Upper lobe of left lung (tissue), 6 donors: ENCODE measurements at places on chromosomes 2 and 18. TPM values are rescaled to one million over a fixed set of nuclear protein-coding genes. Genes with fewer than 3 reads are reported as not detected.
A peak's percentile ranks its signal among the peaks of the same experiment; 100 is the strongest.

The SIX3 gene
- not detected for total RNA-seq

The ZNF24 gene
- total RNA-seq: 32.7 TPM

The SERPINB12 gene
- not detected for total RNA-seq

The IL1RL1 gene
- 203 TPM for total RNA-seq

The PLCD4 gene
- total RNA-seq: not detected

The UGT1A5 gene
- not detected for total RNA-seq

The RAB27B gene
- 28.1 TPM for total RNA-seq

The OSR1 gene
- 11.9 TPM for total RNA-seq

The COL6A3 gene
- 199 TPM for total RNA-seq

DNA sequence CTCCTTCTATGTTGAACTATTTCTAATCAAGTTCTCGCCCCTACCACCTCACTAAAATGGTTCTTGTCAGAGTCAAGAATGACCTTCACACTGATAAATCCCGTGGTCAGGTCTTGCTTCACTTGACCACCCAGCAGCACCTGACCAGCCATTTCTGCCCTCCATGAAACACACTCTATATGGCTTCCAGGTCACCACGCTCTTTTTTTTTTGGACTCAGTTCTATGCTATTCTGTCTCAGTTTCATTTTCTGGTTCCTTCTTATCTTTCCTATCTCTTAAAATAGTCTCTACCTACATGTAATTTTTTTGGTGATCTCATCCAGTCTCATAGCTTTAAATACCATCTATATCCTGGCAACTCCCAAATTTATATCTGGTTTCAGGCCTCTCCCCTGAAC lies 11.4 kb downstream of the EIF2AK3 start:
- H3K36me3 ChIP-seq: peaks cover 5% of the 10 kb centered on the region
- no peaks in the 10 kb centered on the region for H3K4me1 ChIP-seq
- H3K27me3 ChIP-seq: no peaks in the 10 kb centered on the region
- H3K27ac ChIP-seq: no peak overlapping the region

DNA sequence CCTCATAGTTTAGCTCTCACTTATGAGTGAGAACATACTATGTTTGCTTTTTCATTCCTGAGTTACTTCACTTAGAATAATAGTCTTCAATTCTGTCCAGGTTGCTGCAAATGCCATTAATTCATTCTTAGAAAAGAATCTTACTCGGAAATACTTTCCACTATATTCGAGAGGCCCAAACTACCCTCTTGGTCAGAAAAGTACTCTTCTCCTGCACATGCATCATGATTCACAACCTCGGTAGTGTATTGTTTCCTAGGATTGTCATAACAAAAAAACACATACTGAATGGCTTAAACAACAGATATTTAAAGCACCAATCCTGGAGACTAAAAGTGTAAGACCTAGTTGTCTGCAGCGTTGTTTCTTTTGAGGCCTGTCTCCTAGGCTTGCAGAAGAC lies 364.0 kb upstream of the SLC14A2 start:
- no peak overlapping the region for H3K27ac ChIP-seq
- no peaks in the 10 kb centered on the region for H3K27me3 ChIP-seq
- H3K4me1 ChIP-seq: peaks cover 16% of the 10 kb centered on the region
- no peak overlapping the region for H3K4me3 ChIP-seq

- no peak overlapping the region for H3K27ac ChIP-seq
- no peaks in the 10 kb centered on the region for H3K4me1 ChIP-seq
- no peak overlapping the region for H3K4me3 ChIP-seq
These were observed 25.9 kb downstream of the LYPD6B start for GRCh38 chr2:149064365-149064841.

DNA sequence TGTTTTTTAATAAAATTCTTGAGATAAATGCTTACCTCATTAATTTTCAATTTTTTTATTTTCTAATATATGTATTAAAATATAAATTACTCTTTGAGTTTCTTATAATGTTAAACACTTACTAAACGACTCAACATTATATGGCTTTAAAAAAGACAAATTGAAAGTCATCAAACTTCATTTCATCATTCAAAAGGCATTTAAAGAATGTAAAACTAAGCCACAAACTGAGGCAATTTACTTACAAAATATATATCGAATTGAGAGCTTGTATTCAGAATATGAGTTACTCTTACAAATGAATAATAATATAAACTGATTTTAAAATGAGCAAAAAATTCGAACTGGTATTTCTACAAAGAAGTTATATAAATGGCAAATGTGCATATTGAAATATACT lies 1262.2 kb upstream of the PIK3C3 start:
- no peaks in the 10 kb centered on the region for H3K36me3 ChIP-seq
- H3K4me3 ChIP-seq: no peak overlapping the region
- no peaks in the 10 kb centered on the region for H3K27me3 ChIP-seq
- H3K4me1 ChIP-seq: no peaks in the 10 kb centered on the region

DNA sequence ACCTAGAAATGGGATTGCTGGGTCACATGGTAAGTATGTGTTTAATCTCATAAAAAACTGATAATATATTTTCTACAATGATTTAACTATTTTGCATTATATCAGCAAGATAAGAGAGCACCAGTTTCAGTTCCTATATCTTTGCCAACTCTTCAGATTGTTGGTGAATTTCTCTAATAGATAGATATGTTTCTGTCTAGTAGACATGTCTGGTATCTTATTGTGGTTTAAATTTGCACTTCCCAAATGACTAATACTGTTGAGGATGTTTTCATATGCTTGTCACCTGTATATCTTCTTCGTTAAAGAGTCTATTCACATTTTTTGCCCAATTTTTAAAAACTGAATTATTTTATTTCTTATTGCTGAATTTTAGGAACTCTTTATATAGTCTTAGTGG lies 113.8 kb upstream of the UXS1 start:
- H3K27ac ChIP-seq: no peak overlapping the region
- DNase-seq: no peak
- no peaks in the 10 kb centered on the region for H3K4me1 ChIP-seq
- no peaks in the 10 kb centered on the region for H3K36me3 ChIP-seq
- no peaks in the 10 kb centered on the region for H3K27me3 ChIP-seq

DNA sequence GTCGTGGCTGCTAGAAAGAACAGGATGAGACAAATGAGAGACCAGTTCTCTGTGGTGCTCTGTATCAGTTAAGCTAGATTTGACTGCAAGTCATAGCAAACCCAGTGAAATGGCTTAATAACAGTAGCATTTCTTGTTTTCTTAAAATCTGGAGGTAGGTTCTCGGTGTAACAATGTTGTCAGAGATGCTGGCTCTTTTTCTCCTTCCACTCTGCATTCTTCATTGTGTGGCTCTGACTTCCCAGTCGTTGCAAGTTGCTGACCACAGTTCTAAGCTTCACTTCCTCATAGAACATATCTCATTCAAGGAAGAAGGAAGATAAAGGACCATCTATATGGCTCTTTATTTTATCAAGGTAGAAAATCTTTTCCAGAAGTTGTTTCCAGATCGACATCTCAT lies 7.9 kb upstream of the CKAP2L start:
- H3K4me3 ChIP-seq: no peak overlapping the region
- no peaks in the 10 kb centered on the region for H3K36me3 ChIP-seq
- H3K27ac ChIP-seq: no peak overlapping the region

GRCh38 chr2:109177635-109178034 lies 48.6 kb downstream of the SH3RF3 start:
- H3K4me1 ChIP-seq: peaks cover 32% of the 10 kb centered on the region
- no peak overlapping the region for H3K27ac ChIP-seq
- DNase-seq: no peak
- no peak overlapping the region for H3K4me3 ChIP-seq

DNA sequence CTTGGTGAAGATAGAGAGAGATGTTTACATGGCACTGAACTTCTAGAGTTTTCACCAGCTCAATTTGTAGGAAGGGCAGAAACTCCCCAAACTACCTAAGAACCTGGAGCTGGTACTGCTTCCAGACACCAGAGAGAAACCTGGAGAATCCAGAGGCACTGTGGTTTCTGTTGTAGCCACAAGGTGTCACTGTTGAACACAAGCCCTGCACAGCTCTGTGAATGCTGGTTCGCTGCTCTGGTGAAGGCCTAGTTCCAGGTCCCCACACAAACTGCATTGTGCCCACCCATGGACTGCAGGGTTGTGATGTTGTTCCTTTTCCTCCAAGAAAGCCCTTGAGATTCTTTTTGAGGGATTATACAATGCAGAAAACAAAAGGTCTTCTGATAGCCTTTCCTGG lies 150.5 kb upstream of the HS6ST1 start:
- peaks cover 11% of the 10 kb centered on the region for H3K4me1 ChIP-seq
- H3K27me3 ChIP-seq: no peaks in the 10 kb centered on the region
- no peak for DNase-seq
- no peak overlapping the region for H3K27ac ChIP-seq

GRCh38 chr2:39424951-39425350 lies 12.1 kb downstream of the MAP4K3 start:
- no peak overlapping the region for H3K4me3 ChIP-seq
- no peak overlapping the region for H3K27ac ChIP-seq
- H3K4me1 ChIP-seq: no peaks in the 10 kb centered on the region
- no peak for DNase-seq
- H3K27me3 ChIP-seq: no peaks in the 10 kb centered on the region

GRCh38 chr2:46329803-46330775 lies 32.9 kb downstream of the EPAS1 start:
- H3K4me1 ChIP-seq: peaks cover 98% of the 10 kb centered on the region
- no peak for DNase-seq
- H3K27me3 ChIP-seq: no peaks in the 10 kb centered on the region
- peak overlapping the region; percentile 55 for H3K27ac ChIP-seq
- H3K4me3 ChIP-seq: no peak overlapping the region

GRCh38 chr18:36352384-36352783 lies 54.9 kb downstream of the FHOD3 start:
- no peak overlapping the region for H3K4me3 ChIP-seq
- no peaks in the 10 kb centered on the region for H3K27me3 ChIP-seq
- H3K4me1 ChIP-seq: no peaks in the 10 kb centered on the region
- no peaks in the 10 kb centered on the region for H3K36me3 ChIP-seq
- no peak for DNase-seq

- H3K4me3 ChIP-seq: no peak overlapping the region
- H3K27ac ChIP-seq: no peak overlapping the region
- no peaks in the 10 kb centered on the region for H3K4me1 ChIP-seq
- DNase-seq: no peak
- H3K36me3 ChIP-seq: no peaks in the 10 kb centered on the region
These were observed 62.3 kb upstream of the SPAG16 start for GRCh38 chr2:213221957-213222356.

DNA sequence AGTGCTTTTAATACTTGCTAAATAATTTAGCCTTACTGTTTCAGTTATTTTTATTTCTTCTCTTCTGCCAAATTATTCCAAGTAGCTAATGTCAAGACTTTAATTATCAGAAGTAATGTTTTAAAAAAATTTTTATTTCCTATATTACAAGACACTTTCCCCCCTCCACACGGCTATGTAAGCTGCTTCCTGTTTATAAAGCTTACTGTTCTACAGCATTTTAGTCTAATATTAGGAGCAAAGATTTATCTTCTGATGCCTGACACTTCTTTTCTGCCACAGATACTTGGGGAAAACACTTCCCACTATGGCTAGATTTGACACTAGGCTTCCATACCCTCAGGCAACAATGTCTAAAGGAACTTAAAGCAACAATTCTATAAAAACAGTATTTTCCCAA lies 62.3 kb downstream of the ROCK1 start:
- no peaks in the 10 kb centered on the region for H3K27me3 ChIP-seq
- H3K4me1 ChIP-seq: peaks cover 13% of the 10 kb centered on the region
- DNase-seq: no peak
- no peak overlapping the region for H3K27ac ChIP-seq
- no peaks in the 10 kb centered on the region for H3K36me3 ChIP-seq

DNA sequence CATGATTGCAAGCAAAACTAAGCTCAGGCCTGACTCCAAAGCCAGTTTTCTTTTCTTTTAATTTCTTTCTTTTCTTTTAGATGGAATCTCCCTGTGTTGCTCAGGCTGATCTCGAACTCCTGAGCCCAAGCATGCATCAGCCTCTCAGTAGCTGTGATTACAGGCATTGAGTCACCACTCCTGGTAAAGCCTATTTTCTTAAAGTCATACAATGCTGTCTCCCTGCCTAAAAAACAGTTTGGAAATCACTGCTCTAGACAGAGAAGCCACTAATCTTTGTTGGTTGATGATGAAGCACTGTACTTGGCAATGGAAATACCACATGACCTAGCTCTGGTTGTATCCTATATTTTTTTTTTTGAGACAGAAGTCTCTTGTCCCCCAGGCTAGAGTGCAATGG lies 33.1 kb upstream of the ZNF532 start:
- no peak for DNase-seq
- no peak overlapping the region for H3K27ac ChIP-seq
- no peaks in the 10 kb centered on the region for H3K36me3 ChIP-seq

GRCh38 chr2:106975641-106976040 lies 89.7 kb upstream of the ST6GAL2 start:
- no peak overlapping the region for H3K27ac ChIP-seq
- no peak for DNase-seq
- no peaks in the 10 kb centered on the region for H3K36me3 ChIP-seq
- no peaks in the 10 kb centered on the region for H3K4me1 ChIP-seq
- no peaks in the 10 kb centered on the region for H3K27me3 ChIP-seq

GRCh38 chr2:207823865-207824264 lies 54.2 kb upstream of the FZD5 start:
- no peaks in the 10 kb centered on the region for H3K4me1 ChIP-seq
- no peaks in the 10 kb centered on the region for H3K27me3 ChIP-seq
- DNase-seq: no peak
- H3K4me3 ChIP-seq: no peak overlapping the region
- no peak overlapping the region for H3K27ac ChIP-seq

- no peaks in the 10 kb centered on the region for H3K36me3 ChIP-seq
- H3K4me3 ChIP-seq: no peak overlapping the region
- H3K4me1 ChIP-seq: peaks cover 25% of the 10 kb centered on the region
- no peaks in the 10 kb centered on the region for H3K27me3 ChIP-seq
- no peak overlapping the region for H3K27ac ChIP-seq
These were observed 28.7 kb upstream of the LRRC30 start for GRCh38 chr18:7202169-7202568.

DNA sequence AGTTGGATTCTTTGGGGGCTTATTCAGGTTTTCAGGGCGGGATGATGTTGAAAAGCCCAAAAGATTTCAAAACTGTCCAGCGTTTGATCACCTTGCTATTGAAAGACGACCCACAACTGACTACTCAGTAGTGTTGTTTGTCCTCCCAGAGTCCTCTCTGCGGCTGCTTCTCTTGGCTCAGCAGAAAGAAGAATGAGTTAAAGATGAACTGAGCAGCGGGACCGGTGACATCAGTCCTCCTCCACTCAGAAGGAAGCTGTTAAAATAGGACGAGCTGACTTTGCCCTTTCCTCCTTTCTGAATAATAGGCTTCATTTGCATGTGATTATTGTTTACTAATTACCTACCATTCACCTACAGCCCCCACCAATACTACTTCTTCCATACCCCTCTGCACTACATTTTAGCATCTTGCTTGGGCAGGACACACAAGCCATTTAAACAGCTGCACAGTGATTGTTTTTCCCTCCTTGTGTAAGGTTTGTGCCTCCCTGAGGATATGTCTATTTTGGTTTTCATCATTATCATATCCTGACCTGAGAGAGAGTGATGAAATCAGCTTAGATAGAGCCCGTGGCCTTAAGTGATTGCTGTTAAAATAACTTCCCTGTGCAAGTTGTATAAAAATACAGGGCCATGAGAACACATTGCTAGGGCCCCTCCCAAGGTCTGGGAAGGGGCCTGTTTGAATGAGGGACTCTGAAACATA lies 261.8 kb downstream of the FHOD3 start:
- H3K27me3 ChIP-seq: no peaks in the 10 kb centered on the region
- no peak for DNase-seq
- H3K27ac ChIP-seq: no peak overlapping the region
- H3K36me3 ChIP-seq: no peaks in the 10 kb centered on the region
- no peak overlapping the region for H3K4me3 ChIP-seq
- no peaks in the 10 kb centered on the region for H3K4me1 ChIP-seq
